GM10248 (cell line): ENCODE measurements at places on chromosomes 1 and 21.

GRCh38 chr1:185843297-185843869 lies 109.2 kb downstream of the HMCN1 start:
- DNase-seq = no peak

DNA sequence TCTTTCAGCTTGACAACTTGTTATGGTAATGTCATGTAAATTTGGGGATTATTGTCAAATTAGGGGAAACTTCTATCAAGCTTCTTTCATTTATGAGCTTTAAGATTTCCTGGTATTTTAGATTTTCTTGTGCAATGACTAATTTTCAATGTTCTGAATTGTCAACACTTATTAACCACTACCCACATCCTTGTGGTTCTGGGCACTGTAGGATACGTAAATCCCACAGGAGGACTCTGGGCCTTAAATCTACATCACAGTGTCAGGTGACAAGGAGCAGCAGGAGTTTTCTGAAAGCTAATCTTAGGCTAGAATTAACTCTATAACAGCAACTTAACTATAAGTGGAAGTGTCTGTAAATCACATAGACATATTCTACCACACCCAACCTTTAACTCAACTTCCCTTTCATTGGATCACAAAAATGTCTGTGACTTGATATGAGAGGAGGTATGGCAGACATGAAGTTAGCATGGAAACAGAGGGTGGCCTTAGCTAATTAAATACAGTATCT lies 397.7 kb downstream of the HLX start:
- no peak for DNase-seq

DNA sequence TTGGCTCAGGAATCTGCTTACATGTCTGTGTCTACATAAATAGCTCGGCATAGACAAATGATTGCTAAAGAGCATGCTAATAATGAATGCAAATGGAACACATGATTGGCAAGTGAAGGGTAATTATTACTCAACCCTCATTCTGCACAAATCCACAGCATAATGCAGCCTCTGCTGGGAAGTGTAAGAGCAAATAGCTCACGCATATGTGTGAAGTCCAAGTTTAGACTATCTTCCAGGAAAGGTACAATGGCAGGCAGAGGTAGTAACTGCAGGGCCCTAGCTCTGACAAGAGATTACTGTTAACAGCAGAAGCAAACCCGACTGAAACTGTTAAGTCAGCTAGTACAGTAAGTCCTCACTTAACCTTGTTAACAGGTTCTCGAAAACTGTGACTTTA lies 7.0 kb upstream of the IL6R start:
- DNase-seq = no peak

DNA sequence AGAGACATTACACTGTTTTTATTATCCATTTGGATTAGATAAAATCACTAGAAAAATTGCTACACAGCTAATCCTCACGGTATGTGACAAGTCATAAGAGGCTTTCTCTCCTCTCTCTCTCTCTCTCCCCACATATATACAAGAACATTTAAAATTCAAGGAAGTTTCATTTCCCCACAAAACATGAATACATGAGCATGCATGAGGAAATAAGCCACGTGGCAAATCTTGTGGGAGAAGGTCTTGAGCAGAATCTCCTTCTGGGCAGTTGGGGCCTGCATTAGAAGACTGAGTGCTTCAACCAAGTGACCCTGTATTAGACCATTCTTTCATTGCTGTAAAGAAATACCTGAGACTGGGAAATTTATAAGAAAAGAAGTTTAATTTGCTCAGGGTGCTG lies 1313.1 kb downstream of the MRPL39 start:
- DNase-seq = no peak

DNA sequence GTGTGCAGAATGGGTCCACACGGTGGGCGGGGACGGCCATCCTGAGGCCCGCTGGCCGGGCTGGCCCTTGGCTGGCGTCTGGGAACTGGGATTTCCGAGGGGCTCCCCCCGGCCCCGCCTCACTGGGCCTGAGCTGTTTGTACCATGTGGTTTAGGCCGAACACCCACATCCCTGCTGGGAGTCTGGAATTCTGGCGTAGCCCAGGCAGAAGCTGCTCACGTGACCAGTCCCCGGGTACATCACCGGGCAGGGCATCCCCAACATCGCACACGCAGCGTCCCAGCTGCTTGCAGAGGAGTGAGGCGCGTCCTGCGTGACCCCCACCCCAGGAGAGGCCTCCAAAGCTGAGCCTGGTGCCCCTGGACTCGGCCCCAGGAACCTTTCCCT lies 2.1 kb downstream of the KRTAP10-7 start:
- DNase-seq = no peak

DNA sequence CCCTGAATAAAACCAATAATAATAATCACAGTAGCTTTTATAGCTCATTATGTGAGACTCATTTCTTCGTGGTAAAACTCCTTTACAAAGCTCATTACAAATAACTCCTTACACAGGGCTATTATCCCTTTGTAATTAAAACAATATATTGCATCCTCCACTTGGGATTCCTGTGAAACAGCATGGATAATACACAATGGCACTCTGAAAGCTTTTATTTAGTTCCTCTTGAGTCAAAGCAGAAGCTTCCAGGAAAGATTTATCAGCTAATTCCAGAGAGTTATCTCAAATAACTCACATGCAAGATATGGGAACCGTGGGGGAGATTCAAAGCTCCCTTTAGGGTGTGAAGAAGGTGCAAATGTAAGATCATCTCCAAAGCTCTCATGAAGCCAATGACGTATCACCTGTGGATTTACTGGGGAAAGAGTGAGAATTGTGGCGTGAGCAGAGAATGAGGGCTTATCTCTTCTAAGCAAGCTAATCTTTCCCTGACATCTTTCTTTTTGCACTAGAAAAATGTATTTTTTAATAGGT lies 60.4 kb upstream of the GJA5 start:
- no peak for DNase-seq

DNA sequence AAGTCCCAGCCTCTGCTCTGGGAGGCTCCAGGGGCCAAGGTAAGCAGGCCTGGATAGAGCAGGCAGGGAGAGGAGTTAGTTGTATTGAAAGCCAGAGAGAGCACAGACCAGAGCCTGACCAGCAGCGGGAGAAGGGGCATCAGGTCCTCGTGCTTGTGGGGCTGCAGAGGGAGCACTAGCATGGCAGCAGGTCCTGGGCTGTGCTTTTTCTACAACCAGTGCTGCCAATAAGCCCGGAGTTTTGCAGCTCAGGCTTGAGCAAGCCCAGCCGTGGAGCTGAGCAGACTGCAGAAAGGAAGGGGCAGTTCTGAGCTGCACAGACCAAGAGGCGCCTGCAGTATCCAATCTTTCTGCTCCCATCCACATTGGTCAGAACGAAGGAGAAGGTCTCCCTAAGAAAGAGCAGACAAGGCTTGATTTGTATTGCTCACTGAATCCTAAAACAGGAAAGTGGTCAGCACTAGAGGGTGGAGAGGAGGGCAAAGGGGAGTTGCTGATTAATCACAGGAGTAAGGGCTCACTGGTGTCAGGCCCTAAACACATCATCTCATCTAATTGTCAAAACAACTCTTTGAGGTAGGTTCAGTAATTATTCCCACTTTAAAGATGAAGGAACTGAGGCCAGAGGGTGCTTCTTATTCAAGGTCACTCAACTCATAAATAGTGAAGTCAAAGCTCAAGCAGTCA lies 2.7 kb downstream of the DENND2D start:
- no peak for DNase-seq

DNA sequence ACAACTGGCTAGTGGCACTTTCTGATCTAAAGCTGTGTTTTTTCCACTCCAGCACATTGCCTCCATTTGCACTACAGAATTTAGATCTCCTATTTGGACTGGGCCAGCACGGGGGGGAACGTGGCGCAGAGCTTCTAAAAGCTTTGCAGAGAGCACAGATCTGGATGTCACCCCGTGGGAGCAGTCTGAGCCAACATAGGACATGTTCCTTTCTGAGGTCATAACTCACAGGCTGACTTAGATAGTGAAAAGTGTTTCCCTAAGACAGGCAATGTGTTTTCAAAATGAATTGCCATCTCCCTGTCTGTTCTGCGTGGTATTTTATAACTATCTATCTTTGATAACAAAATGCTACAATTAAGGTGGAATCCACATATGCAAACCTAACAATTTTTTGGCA lies 3.7 kb upstream of the C8A start:
- no peak for DNase-seq

DNA sequence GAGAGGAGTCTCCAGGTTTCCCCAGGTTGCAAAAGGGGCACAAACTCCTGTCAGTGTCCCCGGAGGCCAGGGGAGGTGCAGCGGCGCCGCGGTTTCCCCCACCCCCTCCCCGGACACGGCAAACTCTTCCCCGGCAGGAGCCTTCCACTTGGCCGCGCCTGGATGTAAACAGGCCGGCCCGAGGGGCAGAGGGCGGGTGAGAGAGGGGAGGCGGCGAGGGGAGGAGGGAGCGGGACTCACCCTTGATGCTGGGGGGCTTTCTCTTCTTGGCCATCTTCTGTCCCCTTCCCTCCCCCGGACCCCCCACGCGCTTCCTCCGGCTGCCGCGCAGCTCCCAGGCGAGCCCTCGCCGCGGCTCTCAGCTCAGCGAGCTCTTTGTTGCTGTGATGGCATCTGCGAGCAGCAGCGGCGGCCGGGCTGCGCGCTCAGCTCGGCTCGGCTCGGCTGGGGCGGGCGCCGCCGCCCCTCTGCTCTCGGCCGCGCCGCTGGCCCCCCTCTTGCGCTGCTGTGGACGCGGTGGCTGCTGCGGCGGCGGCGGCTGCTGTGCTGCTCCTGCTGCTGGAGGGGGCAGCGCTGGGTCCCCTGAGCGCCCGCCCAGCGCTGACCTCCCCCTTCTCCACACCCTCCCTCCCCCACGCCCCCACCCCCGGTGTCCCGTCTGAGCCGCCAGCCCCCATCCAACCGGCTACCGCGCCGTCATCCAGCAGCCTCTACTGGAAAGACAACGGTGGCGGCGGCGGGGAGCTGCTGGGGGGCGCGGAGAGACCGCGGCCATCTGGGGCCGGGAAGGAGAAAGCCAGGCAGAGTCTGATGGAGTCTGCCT lies 4.9 kb upstream of the SLC44A5 start:
- peak; percentile 35 for DNase-seq

GRCh38 chr1:86296305-86297205 lies 99.6 kb downstream of the ODF2L start:
- DNase-seq = no peak

GRCh38 chr1:198701250-198701649 lies 62.4 kb downstream of the PTPRC start:
- DNase-seq = no peak

- DNase-seq = no peak
These were observed 64.3 kb upstream of the ZC3H12A start for GRCh38 chr1:37410105-37410504.

DNA sequence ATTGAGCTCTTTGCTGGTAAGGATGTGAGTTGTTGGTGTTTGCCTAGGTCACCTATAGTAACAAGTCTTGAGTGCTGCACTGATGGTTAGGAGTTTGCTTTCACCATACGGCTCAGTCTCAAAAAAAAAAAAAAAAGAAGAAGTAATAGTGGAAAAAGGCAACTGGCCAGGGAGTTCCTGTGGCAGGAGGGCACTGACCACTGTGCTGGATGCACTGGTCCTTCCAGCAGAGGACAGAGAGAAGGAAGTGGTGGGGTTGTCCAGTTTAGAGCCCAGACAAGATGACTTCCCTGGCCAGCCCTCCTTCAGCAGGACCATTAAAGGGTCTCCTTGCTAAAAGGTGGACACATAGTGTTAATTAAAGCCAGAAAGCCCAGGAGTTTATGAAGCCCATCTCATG lies 11.9 kb upstream of the PTCH2 start:
- no peak for DNase-seq
